Brain pericyte (primary cell): ENCODE measurements at places on chromosomes 7 and 10.

GRCh38 chr7:43294080-43294630 is 181.7 kb downstream of the HECW1 start:
- peak; percentile 50 for DNase-seq

- no peak for DNase-seq
These were observed 35.2 kb upstream of the NUB1 start for GRCh38 chr7:151306374-151306773.

DNA sequence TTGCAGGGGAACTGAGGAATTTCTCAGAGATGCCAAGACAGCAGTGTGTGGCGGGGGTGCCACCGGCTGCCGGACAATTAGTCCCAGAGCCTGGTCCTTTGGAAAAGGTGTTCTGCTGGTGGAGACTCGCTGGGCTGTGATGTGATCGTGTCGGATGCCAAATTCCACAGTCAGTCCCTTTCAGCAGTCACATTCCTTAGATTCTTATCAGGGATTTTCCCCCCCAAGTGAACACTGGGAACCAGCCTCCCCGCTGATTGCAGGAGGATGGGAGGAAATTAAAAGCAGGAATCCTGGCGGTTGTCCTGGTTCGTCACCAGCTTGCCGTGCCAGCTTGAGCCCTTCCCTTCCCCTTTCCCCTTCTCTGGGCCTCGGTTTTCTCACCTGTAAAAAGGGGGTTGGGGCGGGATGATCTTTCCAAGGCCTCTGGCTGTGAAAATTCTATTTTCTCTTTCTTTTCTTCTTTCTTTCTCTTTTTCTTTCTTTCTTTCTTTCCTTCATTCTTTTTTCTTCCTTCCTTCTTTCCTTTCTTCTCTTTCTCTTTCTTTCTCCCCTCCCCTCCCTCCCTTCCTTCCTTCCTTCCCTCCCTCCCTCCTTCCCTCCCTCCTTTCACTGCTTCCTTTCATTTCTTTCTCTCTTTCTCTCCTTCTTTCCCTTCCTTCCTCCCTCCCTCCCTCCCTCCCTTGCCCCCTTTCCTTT is 39.6 kb downstream of the COL26A1 start:
- DNase-seq = no peak

- no peak for DNase-seq
These were observed 129.7 kb downstream of the TMEM178B start for GRCh38 chr7:141203586-141203985.

- DNase-seq = no peak
These were observed 400.7 kb downstream of the TCERG1L start for GRCh38 chr10:130910848-130911247.

DNA sequence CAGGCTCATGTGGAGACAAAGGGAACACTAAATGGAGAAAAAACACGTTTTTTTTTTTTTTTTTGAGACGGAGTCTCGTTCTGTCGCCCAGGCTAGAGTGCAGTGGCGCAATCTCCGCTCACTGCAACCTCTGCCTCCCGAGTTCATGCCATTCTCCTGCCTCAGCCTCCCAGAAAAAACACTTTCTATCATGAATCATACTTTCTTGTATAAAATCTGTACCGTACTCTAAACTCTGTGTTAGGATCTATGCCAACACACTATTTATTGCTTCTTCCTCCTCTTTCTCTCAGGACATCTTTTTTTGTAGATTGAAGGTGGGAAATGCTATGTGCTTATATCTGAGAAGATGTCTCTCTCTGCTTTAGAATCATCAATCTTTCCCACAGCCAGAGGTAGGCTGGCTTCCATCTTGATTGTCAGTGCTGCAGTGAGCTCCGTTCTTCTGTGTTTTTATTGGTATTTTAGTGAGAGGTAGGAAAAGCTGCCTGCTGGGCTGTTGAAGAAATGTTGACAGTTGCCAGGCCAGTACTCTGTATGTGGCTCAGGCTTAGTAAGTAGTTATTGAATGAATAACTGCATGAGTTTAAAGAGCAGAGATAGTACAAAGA is 101.1 kb downstream of the GPR85 start:
- DNase-seq = peak; percentile 50

DNA sequence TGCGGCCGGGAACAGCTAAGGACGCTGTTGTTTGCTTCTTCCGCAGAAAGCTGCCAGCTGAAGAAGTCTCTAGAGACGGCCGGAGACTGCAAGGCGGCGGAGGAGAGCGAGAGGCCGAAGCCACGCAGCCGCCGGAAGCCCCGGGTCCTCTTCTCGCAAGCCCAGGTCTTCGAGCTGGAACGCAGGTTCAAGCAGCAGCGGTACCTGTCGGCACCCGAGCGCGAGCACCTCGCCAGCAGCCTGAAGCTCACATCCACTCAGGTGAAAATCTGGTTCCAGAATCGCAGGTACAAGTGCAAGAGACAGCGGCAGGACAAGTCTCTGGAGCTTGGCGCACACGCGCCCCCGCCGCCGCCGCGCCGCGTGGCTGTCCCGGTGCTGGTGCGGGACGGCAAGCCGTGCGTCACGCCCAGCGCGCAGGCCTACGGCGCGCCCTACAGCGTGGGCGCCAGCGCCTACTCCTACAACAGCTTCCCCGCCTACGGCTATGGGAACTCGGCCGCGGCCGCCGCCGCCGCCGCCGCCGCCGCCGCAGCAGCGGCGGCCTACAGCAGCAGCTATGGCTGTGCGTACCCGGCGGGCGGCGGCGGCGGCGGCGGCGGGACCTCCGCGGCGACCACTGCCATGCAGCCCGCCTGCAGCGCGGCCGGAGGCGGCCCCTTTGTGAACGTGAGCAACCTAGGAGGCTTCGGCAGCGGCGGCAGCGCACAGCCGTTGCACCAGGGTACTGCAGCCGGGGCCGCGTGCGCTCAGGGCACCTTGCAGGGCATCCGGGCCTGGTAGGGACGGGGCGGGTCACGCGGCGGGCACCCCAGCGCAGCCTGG is 2.4 kb downstream of the NKX2-3 start:
- no peak for DNase-seq

- no peak for DNase-seq
These were observed 17.4 kb upstream of the CYP3A7 start for GRCh38 chr7:99752356-99752755.

DNA sequence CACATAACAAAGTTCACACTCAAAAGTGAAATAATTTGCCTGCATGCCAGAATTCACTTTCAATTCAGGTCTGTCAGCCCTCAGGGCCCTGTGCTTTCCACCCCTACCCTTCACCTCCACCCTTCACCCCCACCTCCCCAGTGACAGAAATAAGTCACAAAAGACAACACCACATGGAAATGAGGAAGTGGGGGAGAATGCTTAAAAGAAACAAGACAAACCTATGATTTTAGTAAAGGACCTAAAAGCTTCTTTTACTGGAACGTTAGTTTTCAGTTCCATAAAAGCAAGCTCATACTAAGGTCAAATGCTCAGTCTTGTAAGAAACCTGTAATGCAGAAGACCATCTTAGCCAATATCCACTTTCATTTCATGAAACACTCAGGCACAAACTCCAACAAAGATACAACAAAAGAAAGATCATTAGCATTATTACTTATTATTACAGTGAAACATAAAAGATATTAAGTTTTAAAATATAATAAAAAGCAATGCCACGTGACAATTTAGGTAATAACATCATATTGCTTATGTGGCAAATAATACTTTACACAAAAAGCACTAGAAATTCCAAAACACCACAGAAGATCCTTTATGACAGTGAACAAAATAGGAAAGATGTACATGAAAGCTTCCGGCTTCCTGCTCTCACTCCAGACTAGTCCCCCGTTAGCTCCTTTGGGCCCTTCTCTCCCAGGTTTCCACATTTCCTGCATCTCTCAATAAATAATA is 112.1 kb downstream of the LMBR1 start:
- DNase-seq = no peak
